Progenitor cell of endocrine pancreas (in vitro differentiated cells): ENCODE measurements at places on chromosomes 2 and 18.

GRCh38 chr2:12533337-12534005, 183.3 kb upstream of the TRIB2 start:
- DNase-seq: no peak

DNA sequence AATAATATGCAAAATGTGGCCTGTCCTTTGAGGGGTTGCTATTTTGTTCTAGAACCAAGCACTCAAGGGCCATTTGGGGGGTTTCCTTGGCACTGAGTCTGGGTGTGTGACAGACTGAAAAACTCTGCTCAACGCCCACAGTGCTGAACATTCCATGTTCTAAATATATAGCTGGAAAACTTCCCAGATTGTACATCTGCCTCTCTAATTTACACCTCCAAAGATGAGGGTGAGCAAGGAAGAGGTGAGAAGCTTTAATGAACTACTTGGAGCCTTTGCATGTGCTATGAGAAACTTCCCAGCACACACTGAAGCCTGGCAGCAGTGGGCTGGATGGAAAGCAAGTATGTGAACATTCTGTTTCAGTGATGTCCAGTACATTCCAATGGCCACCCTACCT, 296.7 kb upstream of the KCNH7 start:
- DNase-seq: no peak

DNA sequence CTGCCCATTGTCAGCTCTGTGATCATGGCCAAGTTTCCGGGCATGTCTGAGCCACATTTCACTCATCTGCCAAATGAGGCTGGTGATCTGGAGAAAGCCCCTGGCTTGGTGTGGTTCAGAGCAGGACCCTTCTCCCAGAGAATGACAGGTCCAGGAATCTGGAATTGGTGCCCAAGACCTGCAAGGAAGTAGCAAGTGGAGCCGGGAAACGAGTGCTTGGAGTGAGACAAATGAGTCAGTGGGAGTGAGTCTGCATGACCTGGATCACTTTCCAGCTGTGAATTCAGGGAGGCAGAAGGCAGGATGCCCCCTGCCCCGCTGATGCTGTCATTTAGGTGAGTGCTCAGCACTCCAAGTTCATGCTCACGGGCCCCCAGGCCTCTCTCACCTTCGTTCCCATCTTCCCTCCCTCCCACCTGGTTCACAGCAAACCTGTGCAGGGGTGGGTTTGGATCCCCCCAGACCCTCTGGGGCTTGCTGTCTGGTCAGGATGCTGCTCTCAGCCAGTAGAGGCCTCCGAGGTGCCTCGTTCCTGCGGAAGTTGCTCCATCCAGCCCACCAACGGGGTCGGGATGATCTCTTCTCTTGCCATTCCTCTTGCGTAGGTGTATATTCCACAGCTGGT, 104.4 kb downstream of the INHBB start:
- no peak for DNase-seq

DNA sequence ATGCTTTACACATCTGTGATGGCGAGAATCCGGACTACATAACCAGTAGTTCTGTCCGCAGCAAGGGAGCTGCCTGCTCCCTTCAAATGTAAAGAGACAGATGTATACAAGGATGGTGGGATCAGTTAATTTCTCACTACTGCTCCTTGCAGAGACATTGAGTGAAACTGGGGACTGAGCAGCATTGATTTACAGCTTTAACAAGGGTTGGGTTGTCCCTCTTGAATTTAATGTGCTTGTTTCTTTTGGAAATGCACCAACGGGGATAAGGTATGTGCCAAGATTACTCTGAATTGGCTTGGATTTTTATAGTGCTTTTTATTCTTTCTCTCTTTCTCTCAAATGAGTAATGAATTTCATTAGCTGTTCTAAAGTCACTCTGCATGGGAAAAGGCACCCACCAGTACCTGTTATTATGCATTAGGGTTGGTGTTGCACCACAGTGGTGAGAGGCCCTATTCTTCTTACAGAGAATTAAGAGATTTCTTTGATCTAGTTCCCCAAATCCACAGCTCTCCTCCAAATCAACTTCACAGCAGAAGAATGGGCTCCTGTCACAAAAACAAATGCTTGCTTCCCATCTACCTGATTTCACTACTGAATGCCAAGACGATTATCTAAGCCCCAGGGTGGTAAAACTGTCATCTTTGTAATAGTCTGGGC, 107.6 kb downstream of the DOCK10 start:
- DNase-seq: no peak

GRCh38 chr2:178530131-178530530, 49.9 kb downstream of the PLEKHA3 start:
- DNase-seq: no peak

DNA sequence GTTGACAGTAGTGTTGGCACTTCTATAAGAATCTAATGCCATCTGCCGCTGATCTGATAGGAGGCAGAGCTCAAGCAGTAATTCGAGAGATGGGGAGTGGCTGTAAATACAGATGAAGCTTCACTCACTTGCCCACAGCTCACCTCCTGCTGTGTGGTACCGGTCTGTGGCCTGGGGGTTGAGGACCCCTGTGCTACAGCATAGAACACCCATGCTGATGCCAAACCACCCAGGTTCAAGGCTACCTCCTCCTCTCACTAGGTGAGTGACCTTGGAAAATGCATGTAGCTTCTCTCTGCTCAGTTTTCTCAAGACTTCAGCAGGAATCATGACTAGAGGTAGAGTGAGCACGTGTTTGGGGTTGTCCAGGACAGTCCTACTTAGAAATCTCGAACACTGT, 263.4 kb downstream of the SH3BP4 start:
- no peak for DNase-seq

- no peak for DNase-seq
These were observed 39.7 kb upstream of the EPAS1 start for GRCh38 chr2:46257476-46257875.

DNA sequence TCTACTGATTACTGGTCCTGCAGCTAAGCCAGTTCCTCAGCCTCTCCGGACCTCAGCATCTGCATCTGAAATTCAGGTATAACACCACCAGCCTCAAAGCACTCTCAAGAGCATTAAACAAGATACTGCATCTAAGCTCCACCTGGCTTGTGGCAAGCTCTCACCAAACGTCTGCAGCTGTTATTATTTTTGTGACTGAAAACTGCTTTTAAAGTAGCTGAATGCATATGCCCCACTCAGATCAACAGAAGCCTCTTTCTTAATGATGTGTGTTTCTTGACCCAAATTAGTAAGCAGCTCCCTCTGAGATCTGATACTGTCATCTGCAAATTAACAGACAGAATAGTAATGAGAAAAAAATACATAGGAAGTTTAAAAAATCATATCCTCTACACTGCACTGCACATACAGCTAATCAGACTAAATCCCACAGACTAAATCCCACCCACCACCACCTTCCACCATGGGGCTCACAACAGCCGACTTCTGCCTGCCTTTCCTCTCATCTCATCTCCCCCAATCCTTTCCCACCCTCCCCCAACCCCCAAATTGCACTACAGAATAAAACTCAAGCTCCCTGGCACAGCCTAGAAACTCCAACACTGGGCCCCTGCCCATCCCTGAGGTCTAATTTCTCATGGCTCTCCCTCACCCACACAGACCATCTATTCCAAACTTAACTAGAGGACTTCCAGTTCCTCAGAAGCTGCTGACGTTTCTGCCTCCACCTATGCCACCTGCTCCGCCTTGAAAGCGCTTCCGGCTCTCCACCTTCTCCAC, 52.9 kb downstream of the TMEM163 start:
- no peak for DNase-seq

GRCh38 chr2:27989149-27989548, 98.6 kb downstream of the BABAM2 start:
- DNase-seq: no peak

DNA sequence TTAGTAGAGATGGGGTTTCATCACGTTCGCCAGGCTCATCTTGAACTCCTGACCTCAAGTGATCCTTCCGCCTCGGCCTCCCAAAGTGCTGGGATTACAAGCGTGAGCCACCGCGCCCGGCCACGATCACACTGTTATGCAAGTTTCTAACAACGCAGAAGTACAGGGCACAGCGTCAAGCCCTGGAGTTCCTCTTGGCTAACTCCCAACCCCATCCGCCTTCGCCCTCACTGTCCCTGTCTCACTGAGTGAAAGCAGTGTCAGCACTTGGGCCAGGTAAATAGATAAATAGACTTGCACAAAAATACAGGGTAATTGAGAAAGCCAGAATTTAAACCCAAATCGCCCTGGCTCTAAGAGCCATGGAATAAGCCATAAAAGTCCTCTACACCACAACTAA, 111.7 kb downstream of the ACVR1 start:
- DNase-seq: no peak

DNA sequence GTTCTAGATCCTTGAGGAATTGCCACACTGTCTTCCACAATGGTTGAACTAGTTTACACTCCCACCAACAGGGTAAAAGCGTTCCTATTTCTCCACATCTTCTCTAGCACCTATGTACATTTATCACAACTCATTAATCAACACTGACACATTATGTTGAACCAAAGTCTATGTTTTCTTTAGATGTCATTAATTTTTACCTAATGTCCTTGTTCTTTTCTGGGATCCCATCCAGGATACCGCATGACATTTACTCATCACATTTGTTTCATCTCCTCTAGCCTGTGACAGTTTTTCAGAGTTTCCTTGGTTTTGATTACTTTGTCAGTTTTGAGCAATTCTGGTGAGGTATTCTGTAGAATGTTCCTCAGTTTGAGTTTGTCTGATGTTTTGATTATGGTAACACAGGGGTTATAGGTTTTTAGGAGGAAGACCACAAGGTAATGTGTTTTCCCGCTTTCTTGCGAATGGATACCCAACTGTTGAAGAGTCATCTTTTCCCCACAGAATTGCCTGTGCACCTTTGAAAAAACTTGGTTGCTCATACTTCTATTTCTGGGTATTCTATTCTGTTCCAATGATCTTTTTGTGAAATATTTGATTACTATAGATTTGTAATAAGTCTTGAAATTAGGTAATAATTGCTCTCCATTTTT, 3.0 kb upstream of the UGT1A9 start:
- DNase-seq: no peak

DNA sequence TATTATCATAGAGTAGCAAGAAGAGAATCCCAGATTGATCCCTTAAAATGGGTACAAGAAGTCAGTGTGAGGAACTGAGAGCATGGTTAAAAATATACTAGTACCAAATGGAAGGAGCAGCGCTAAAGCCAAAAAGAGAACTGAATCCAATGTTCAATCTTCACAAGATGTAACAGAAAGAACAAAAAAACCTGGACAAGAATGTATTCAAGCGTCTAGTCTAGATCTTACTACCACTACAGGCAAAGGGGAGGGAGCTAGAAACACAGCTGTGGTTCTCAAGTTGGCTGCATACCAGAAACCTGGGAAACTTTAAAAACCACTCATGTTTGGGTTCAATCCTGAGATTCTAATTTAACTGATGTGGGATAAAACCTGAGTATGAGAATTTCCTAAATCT, 57.5 kb downstream of the PIAS2 start:
- DNase-seq: no peak

GRCh38 chr2:187617120-187617519, 62.9 kb upstream of the TFPI start:
- no peak for DNase-seq

DNA sequence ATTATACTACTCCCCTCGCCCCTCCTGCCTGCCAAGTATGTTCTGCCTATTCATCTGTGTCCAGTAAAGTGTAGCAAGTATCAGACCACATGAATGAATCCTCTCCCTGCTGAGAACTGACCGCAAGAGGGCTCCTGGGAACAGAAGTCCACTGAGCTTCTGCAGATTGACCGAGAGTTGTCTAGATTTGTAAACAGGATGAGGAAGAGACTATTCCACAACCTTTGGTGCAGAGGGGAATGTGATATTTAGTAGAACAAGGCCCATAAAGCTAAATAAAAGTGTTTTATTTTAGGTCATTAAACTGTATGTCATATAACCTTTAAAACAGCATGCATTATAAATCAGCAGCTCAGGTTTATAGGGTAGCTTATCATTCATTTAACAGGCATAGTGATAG, 377.0 kb downstream of the DCC start:
- no peak for DNase-seq

- DNase-seq: no peak
These were observed 4.3 kb downstream of the APCDD1 start for GRCh38 chr18:10458691-10459090.

DNA sequence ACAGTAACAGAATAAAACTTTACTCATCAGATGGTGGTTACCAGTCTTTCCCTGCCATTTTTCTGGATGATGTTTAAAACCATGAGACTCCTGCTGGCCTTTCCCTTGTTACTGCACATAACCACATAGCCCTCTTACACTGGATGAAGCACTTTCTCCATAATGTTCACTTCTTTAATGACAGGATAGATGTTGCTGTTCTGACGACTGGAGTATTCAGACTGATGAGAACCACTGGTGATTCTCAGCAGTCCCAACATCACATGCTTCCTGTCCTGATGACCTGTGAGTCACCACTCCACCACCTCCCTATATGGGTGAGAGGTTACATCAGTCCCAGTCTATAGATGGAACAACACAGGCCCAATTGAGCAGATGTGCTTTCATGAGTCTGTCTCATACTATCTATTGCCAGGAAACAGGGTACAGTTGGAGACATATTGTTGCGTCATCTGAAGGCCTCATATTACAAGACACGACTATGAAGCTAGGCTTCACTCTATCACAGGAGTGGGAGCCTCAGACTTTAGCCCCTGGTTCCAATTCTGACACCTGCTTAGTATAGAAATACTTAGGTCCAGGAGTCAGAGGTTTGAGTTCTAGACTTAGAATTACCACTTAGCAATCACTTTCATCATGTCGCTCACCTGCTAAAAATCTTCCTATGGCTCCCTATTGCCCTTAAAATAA, 145.7 kb upstream of the KLF7 start:
- no peak for DNase-seq
